ENCODE measurements at places on chromosomes 3 and 15. TPM values are rescaled to one million over a fixed set of nuclear protein-coding genes. Genes with fewer than 3 reads are reported as not detected.

- DNase-seq: no peak
These were observed 94.7 kb upstream of the PLXND1 start for GRCh38 chr3:129701161-129701560.

GRCh38 chr3:19114461-19114860 is 33.8 kb upstream of the KCNH8 start:
- DNase-seq: no peak

- no peak for DNase-seq
These were observed 113.7 kb downstream of the GREM1 start for GRCh38 chr15:32831485-32831884.

GRCh38 chr15:69578787-69579583 is 126.4 kb downstream of the RPLP1 start:
- DNase-seq: peak; percentile 85

GRCh38 chr3:60126511-60127304 is 1076.9 kb upstream of the CFAP20DC start:
- DNase-seq: no peak

DNA sequence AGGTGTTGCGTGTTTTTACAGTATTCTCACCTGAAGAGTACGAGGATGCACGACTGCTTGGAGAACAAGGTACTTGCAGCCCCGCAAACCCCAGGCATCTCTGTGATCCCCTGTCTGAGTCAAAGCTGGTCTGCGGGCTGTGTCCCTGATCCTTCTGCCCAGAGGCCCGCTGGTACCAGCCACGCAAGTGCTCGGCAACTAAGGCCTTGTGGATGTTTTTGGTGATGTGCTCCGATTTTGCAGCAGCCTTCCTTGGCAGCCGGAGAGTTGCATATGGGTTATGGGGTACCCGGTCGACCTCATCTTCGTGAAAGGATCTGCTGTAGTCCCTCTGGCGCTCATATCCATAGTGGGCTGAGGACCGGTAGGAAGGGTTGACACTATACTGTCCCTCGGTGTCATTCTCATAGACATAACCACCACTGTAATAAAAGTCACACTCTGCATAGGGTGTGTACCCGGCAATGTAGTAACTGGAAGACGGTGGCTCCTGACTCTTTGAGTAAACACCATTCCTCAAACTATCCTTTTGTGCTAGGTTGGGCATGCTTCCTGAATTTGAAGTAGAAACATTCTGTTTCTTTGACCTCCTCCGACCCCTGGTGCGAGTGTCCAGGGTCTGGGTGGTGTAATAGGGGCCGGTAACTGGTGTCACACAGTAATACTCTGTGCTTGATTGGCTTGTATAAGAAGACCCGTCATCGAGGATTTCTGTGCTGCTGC is 58.6 kb upstream of the LMOD3 start:
- no peak for DNase-seq

DNA sequence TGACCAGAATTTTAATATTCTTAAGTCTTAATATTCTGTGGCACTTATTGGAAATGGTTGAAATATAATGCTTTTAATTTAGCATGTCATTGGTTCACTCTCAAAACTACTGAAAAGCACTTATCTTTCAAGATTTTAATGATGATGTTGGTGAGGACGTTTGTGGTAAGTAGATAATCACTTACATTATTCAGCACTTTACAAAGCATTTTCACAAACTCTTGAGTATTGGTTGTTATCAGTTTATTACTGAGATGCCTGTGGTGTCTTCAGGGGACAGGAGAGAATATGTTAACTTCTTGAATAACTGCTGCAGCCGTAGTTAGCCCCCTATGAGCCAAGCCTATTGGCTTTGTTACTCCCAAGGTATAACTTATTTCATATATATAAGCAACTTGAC is 15.2 kb downstream of the TGFBR2 start:
- DNase-seq: no peak

DNA sequence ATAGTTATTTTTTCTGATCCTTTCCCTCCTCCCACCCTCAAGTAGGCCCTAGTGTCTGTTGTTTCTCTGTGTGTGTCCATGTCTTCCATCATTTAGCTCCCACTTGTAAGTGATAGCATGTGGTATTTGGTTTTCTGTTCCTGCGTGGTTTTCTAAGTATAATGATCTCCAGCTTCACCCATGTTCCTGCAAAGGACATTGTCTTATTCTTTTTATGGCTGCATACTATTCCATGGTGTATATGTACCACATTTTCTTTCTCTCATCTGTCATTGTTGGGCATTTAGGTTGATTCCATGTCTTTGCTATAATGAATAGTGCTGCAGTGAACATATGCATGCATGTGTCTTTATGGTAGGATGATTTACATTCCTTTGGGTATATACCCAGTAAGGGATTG is 145.7 kb upstream of the NR2E3 start:
- DNase-seq: no peak

- no peak for DNase-seq
These were observed 357.1 kb upstream of the CFAP20DC start for GRCh38 chr3:59406943-59407342.

Gene VGLL3
- not detected for total RNA-seq

Gene MORC1
- not detected for total RNA-seq

Gene WWTR1
- total RNA-seq: 84.9 TPM

Measured in A172 (cell line).